ENCODE measurements at places on chromosomes 1 and 21.

DNA sequence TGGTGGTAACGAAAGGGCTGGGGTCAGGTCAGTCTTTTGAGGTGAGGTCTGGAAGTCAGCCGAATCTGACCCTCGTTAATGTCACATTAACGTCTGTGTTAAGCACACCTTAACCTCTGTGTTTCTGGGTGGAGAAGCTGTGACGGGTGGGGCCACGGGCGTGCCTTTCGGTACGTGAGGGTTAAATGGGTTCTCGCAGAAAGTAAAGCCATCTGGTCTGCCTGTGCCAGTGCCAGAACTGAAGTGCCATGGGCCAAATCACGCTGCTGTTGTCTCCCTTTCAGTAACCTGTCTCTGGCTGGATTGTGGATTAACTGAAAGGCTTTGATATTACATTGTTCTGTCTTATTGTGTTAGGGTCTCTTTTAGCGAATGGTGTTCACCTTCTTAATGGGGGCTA is 14.4 kb downstream of the URB2 start:
- no peak for DNase-seq

DNA sequence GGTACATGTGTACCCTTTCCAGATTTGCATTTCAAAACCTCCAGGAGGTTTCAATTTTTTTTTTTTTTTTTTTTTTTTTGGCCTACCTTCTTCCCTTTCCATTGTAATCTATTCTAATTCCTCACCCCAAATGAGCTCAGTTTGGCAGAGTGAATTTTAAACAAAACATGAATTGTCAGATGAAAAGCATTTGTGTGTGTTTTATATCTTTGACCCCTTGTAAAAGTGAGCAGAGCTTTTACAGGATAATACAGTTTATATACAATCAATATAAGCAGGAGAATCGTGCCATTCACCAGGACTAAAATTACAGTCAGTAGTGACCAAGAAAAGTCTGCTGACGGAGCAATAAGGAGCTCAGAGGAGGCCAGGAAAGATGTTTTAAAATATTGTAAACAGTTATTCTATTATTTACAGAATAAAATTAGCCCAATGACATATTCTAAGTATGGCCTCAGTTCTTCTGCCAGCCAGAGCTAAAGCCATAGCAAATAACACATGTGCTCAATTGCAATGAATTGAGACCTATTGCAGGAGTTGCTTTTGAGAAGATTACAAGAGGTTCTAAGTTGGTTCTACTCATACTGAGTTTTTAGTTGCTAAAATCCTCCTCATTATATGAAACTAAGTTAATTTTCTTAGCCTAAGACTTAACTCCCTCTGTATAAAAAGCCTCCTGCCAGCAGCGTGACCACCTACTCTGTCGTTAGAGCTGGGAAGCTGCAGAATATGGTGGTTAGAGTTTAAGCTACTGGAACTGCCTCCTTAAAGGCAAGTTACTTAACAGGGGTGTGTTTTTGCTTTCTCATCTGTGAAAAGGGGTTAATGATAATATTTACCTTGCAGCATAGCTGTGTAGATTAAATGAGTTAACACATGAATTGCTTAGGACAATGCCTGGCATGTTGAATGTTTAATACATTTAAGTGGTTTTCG is 50.8 kb upstream of the ZNF326 start:
- no peak for DNase-seq

DNA sequence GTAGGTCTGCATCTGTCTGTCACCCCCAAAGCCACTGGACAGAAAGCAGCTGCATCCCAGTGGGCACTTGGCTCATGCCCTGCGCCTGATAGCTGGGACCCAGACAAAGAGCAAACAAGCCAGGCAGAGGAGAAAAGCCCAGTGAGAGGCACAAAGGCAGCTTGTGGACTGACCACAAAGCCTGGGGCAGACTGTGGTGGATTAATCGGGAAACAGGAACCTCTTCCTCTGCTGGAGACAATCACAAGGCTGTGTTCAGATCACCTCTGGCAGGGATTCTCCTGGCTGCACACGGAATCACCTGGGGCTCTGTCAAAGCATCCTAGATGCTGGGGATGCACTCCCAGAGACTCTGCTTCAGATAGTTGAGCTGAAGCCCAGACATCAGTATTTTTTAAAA is 15.2 kb upstream of the GJB5 start:
- DNase-seq, result no peak

- DNase-seq, result no peak
Observed at GRCh38 chr21:44994047-44994694, 54.3 kb downstream of the SLX9 start.

- no peak for DNase-seq
Observed at GRCh38 chr1:193533853-193534252, 347.4 kb upstream of the B3GALT2 start.

DNA sequence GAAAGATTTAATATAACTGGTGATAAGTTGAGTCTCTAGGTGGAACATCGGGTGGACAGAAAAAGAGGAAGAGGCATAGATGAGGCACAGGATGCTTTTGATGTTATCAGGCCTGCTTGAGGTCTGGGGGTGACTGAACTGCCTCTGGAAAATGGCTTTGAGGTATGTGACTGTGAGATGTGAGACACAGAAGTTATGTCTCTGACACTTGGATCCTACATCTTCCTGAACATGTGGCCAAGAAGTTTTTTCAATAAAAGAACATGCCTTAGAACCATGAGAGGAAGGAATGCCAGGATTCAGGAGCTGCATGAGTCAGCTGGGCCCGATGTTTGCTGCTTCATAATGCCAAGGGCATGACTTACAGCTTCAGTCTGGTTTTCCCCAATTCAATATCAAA is 11.5 kb upstream of the AIM2 start:
- DNase-seq, result no peak

- no peak for DNase-seq
Observed at GRCh38 chr1:37609002-37609401, 13.3 kb upstream of the GNL2 start.

DNA sequence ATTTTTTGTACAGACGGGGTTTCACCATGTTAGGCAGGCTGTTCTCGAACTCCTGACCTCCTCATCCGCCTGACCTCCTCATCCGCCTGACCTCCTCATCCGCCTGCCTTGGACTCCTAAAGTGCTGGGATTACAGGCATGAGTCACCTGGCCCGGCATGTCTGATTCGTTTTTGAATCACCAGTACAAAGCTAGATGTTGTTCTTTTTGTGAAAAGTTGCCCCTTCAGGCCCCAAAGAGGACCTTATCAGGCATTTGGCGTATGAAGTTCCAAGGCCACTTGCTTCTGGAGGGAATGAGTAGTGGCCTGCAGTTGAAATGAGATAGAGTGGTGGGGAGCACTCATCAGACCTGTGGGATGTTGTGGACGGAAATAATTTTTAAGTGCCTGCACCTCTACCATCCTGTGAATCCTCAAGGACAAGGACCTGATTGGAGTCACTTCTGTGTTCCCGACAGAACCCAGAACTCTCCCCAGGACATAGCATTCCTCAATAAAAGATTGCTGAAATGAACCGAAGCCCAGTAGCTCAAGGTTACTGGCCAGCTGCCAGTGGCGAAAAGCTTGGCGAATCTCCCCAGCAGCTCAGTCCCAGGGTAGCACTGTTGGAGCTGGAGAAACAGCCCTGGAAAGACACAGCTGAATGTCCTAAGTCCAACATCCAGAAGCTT is 50.1 kb downstream of the NDUFS5 start:
- no peak for DNase-seq

DNA sequence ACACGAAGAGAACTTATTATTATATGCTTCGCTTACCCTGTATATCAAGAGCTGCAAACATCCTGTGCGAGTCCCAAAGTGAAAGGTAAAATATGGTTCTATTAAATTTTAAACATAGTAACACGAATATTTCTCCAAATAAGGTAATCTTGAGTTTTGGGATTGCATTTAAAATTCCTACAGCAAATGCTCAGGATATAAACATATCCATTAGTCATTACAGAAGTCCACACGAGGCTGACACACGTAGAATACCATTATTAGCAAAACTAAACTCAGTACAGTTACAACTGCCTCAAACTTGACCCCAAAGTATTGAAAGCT is 282 bp upstream of the LYPLAL1 start:
- no peak for DNase-seq

DNA sequence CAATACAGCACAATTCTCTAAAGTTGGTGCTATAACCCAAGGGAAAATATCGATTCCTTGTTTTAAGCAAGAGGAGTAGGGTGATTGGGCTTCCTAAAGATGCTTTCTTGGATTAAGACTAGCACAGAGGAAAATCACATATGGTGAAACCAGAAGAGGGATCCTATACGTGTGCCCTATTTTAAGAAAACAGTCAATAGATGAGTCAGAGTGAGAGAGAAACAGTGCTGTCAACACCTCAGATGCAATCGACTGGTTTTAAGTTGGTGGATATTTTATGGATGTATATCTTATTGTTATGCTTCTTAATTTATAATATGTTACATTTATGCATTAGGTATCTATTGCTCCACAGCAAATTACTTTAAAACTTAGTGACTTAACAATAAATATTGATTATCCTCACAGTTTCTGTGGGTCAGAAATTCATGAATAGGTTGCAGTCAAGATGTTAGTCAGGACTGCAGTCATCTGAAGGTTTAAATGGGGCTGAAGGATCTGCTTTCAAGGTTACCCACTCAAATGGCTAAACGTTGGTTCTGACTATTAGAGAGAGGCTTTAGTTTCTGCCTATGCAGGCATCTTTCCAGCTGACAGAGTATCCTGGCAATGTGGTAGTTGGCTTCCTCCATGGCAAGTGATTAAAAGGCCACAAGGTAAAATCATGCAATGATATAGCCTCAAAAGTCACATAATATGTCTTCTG is 61.6 kb upstream of the DEPDC1 start:
- DNase-seq, result no peak

DNA sequence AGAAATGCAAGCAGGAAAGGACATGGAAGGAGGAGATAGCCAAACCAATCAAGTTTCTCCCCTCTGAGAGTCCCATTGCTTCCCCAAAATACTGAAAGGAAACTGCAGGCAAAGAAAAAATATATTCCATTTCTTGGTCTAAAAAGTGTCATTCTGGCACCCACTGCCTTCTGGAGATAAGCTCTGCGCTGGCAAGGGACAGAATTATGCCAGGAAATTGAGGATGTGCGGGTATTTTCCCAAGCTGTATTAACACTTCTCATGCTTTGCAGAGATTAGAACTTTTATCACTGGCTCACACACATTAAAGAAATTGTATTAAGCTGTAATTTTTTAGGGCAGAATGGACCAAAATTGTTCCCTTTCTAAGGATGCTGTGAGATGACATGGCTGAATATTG is 381.2 kb upstream of the DUSP10 start:
- no peak for DNase-seq

GRCh38 chr1:221697923-221698425 is 43.9 kb downstream of the DUSP10 start:
- DNase-seq, result no peak

DNA sequence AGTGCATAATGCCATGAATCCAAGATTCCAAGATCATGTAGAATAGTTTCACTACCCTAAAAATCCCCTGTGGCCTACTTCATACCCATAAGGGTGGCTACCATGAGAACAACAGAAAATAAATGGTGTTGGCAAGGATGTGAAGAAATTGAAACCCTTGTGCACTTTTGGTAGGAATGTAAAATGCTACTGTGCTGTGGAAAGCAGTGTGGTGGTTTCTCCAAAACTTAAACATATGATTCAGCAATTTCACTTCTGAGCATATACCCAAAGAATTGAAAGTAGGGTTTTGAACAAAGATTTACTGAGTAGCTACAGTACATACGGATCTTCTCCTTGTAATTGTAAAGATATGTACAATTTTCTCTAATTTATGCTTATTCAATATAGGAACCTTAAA is 16.0 kb downstream of the FNBP1L start:
- DNase-seq, result no peak

- DNase-seq, result no peak
Observed at GRCh38 chr1:69195136-69195535, 372.6 kb upstream of the LRRC7 start.

GRCh38 chr1:233143241-233143640 is 152.3 kb downstream of the PCNX2 start:
- DNase-seq, result no peak

DNA sequence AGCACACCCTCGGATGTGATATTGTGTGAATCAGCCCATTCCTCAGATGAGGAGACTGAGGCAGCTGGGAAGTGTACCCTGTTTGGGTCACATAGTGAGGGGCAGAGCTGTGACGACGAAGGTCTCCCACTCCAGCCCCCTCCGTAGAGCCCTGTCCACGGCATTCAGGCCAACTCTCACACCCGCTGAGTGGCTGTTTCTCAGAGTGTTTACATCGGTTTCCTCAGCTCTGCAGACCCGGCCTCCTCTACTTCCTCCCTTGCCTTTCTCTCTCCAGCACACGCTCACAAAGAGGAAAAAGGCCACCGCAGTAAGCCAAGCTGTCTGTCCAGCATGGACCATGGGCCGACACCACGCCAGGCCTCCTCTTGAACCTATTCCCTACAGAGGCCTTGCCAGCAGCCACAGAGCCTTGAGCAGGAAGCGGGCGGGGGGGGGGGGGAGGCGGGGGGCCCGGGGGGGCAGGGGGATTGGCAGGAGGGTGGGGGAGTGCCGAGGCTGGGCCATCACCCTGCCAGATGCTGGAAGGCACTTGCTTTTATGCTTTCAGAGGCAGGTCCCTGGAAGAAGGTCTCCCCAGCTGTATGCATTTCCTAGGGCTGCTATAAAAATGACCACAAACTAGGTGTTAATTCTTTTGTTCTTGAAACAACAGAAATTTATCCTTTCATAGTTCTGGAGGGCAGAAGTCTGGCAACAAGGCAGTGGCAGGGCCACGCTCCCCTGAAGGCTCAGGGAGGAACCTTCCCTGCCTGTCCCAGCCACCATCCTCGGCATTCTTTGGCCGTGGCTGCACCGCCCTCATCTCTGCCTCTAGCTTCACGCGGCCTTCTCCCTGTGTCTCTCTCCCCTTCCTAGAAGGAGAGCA is 178.4 kb downstream of the PSMG1 start:
- no peak for DNase-seq

- no peak for DNase-seq
Observed at GRCh38 chr1:200386416-200386815, 23.4 kb downstream of the ZNF281 start.

DNA sequence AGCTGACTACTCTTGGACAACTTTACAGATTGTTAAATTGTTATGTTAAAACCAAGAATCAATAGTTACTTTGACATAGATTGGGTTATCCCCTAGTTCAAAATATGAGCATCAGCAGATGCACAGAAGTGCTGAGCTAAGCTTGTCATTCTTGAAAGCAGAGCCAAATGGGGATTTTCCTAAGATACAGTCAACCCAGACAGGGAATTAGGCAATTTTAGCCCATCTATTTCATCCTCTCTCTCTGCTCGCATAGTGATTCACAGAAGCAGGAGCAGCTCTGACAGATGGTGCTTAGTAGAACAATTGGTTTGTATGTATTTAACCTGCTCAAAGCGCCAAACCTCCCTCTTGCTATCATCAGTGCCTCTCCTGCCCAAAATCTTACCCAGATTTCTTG is 27.9 kb upstream of the PRRC2C start:
- no peak for DNase-seq

DNA sequence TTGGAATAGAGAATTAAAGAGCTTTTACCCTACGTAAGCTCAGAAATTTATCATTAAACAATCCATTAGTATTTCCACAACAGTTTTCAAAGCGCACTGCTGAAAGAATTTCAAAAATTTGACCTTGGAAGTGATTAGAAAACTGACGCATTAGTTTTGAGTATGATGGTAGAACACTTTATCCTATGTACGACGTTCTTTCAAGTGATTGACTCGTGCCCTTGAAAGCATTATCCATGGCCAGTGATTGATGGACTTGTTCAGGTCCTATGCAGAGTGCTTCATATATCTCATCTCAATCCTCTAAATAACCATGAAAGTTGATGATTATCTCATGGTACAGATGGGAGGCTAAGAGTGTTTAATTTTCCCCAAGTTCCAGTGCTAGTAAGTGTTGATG is 697.2 kb downstream of the USP25 start:
- no peak for DNase-seq

GRCh38 chr1:181396811-181397210 is 86.5 kb upstream of the CACNA1E start:
- DNase-seq, result no peak

GRCh38 chr1:44293761-44294315 is 61.2 kb downstream of the ERI3 start:
- no peak for DNase-seq

Data from stimulated activated CD8-positive, alpha-beta memory T cell treated with anti-CD3 and anti-CD28 coated beads, Interleukin-2, amount 100 ng/mL, for 1 hour (primary cell).